CD8-positive, alpha-beta memory T cell (primary cell): ENCODE measurements at places on chromosomes 7 and 10.

DNA sequence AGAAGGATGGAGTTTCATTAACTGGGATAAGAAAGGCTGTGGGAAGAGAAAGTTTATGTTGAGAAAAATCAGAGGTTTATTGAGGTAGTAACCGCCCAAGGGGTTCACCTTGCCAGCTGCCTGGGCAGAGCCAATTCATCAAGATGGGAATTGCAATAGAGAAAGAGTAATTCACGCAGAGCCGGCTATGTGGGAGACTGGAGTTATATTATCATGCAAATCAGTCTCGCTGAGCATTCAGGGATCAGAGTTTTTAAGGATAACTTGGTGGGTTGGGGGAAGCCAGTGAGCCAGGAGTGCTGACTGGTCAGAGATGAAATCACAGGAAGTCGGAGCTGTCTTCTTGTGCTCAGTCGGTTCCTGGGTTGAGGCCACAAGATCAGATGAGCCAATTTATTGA, 70.6 kb downstream of the MALRD1 start:
- H3K27me3 ChIP-seq, result no peaks in the 10 kb centered on the region
- no peak overlapping the region for H3K4me3 ChIP-seq
- H3K36me3 ChIP-seq, result no peaks in the 10 kb centered on the region
- no peaks in the 10 kb centered on the region for H3K4me1 ChIP-seq

DNA sequence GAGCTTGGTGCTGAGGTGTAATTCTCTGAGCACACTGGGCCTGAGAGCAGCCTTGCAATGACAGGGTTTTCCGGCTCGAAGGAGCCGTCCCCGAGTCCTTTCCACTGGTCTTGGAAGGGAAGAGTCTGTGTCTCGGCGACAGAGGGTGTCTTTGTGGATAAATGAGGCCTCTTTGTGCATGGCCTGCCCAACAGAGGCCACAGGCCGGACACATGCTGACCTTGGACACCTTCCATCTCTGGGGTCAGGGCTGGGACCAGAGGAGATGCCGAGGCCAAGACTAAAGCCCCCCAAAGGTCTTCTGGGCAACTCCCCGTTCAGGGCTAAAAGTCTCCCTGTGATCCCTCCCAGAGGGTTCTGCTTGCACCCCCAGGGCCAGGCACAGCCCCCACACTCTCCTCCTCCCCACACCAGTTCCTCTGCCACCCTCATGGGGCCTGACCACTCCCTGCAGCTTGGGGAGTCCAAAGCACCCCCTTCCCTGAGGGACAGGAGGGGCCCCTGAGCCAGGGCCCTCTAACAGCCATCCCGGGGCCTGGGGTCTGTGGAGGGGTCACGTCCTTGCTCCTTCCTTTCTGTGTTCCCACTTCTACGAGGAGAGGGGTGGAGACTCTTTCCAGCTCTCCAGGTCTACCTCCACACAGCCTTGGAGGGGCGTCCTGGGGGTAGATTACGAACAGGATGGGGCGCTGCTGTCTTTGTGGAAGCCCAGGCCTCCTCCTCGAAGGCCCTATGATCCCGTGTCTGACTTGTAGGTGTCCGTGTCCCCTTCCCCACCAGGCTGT, 130.6 kb upstream of the FAM20C start:
- no peak for DNase-seq
- no peaks in the 10 kb centered on the region for H3K27me3 ChIP-seq
- no peaks in the 10 kb centered on the region for H3K4me1 ChIP-seq
- no peak overlapping the region for H3K27ac ChIP-seq
- no peaks in the 10 kb centered on the region for H3K36me3 ChIP-seq
- H3K4me3 ChIP-seq, result no peak overlapping the region

DNA sequence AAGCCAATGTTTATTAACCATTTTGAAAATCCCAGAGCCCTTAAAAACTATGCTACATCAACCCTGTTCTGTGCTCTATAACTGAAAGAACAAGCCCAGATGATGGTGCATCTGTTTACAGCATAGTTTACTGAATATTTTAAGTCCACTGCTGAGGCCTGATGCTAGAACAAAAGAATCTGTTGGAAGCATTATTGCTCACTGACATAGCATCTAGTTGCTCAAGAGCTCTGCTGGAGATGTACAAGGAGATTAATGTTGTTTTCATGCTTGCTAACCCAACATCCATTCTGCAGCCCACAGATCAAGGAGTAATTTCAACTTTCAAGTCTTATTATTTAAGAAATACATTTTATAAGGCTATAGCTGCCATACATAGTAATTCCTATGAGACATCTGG, 181.3 kb upstream of the FEZF1 start:
- no peaks in the 10 kb centered on the region for H3K36me3 ChIP-seq
- no peaks in the 10 kb centered on the region for H3K27me3 ChIP-seq
- no peak overlapping the region for H3K4me3 ChIP-seq
- no peaks in the 10 kb centered on the region for H3K4me1 ChIP-seq

- no peak overlapping the region for H3K27ac ChIP-seq
- H3K4me3 ChIP-seq, result no peak overlapping the region
- H3K27me3 ChIP-seq, result no peaks in the 10 kb centered on the region
- H3K36me3 ChIP-seq, result no peaks in the 10 kb centered on the region
- no peak for DNase-seq
Observed at GRCh38 chr7:31669461-31669860, 17.6 kb upstream of the PPP1R17 start.

DNA sequence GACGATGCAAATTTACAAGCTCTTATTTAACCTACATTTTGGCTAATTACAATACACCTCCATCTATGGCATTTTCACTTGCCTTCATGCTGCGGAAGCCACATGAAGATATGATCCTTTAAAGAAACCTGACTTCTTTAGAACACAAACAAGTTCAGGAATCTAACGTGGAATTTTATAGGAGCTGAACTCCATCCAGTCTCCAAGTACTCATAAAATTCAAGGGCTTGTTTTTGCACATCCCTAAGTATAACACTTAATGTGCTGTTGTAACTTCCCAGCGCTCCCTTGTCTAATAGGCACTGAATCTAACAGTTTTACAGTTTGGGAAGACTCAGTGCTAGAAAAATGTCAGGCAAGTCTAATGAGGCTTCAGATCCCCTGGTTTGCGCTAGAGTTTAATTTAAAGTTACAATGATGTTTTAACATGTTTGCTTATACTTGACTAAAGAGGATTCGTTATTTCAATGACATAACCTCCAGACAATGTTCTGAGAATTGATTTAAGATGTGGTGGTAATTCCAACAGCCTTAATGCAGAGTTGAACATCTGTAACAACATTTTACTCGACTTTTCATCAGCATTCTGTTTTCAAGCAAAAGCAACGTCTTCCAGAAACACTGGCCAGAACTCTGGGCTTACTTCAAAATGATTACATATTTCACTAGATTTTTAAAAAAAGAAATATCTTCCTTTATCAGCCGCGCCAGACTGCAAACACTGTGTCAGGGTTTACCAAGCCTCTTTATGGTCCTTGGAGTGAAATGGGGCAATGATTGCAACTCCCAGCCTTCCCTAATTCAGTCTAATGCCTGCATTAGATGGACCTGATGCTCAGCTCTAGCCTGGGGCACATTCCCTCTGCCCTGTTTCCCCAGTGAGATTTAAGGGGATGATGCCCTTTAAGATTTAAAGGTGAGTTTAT, 664.3 kb downstream of the KCNMA1 start:
- no peaks in the 10 kb centered on the region for H3K4me1 ChIP-seq
- no peak overlapping the region for H3K4me3 ChIP-seq
- no peak for DNase-seq
- H3K36me3 ChIP-seq, result no peaks in the 10 kb centered on the region
- H3K27me3 ChIP-seq, result no peaks in the 10 kb centered on the region
- no peak overlapping the region for H3K27ac ChIP-seq

DNA sequence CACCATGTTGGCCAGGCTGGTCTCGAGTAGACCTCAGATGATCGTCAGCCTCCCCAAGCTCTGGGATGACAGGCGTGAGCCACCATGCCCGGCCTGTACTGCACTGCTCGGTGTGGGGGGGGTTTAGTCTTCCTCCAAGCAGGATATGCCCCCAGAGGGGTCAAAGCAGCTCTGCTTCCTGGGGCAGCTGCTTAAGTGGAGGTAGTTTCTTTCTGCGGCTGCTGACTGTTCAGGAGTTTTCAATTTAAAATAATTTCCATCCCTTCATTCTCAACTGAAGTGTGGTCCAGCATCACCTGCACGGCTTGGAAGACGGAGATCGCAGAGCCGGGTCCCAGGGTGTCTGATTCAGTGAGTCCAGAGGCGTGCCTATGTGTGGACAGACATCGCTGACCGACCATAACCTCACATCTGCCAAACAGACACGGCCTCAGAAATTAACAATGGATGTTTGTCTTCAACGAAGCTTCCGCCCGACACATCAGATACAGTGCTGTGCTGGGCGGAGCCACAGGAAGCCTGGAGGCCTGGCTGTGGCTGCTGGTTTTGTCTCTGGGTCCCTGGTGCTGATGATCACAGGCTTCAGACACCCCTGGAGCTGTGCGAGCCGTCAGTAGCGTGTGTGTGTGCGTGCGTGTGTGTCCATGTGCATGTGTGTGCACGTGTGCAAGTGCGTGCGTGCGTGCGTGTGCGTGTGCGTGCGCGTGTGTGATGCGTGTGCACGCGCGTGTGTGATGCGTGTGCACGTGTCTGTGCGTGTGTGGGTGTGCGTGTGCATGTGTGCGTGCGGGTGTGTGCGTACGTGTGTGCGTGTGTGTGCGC, 226.5 kb upstream of the PITRM1 start:
- H3K4me1 ChIP-seq, result no peaks in the 10 kb centered on the region
- H3K27ac ChIP-seq, result no peak overlapping the region
- no peaks in the 10 kb centered on the region for H3K36me3 ChIP-seq
- H3K4me3 ChIP-seq, result no peak overlapping the region

DNA sequence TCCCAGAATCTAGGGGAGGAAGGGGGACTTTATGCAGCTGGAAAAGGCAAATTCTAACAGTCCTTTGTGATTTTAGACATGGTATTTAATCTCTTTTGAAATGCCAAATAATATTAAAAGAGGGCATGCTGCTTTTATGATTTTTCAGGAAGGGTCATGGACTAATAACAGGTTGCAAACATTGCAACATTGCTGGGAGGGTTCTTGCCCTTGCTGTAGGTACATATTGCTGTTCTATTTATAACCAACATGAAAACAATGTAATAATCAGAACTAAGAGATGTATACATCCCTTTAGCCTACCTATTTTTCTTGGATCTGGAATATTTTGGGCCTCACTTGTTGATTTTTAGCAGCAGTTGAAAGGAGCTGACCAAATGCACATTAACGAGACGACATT, 411.6 kb downstream of the KCNMA1 start:
- H3K4me3 ChIP-seq, result no peak overlapping the region
- no peaks in the 10 kb centered on the region for H3K4me1 ChIP-seq
- no peaks in the 10 kb centered on the region for H3K36me3 ChIP-seq
